GM12878 (cell line): ENCODE measurements at places on chromosomes 6 and 20. TPM values are rescaled to one million over a fixed set of nuclear protein-coding genes. Genes with fewer than 3 reads are reported as not detected.

BEND3 gene
- 3.4 and 3.9 TPM in 2 replicates for polyA plus RNA-seq

ARFGEF3 gene
- polyA plus RNA-seq = 0.01 TPM in 1 of 2 replicates, not detected in the other

CENPQ gene
- 17.8 and 19.5 TPM in 2 replicates for polyA plus RNA-seq

RAD21L1 gene
- polyA plus RNA-seq = not detected in 2 replicates

CCM2L gene
- not detected in 2 replicates for polyA plus RNA-seq

L3MBTL3 gene
- 2.0 and 2.9 TPM in 2 replicates for polyA plus RNA-seq

RFX6 gene
- not detected in 2 replicates for polyA plus RNA-seq

EPB41L1 gene
- polyA plus RNA-seq = 0.27 and 0.76 TPM in 2 replicates

CST2 gene
- polyA plus RNA-seq = not detected in 2 replicates

FNDC1 gene
- not detected in 2 replicates for polyA plus RNA-seq

SAMD3 gene
- 0.14 TPM in 1 of 2 replicates, not detected in the other for polyA plus RNA-seq

ULBP2 gene
- polyA plus RNA-seq = 0.16 TPM in 1 of 2 replicates, not detected in the other

SLC17A3 gene
- not detected in 2 replicates for polyA plus RNA-seq

TP53TG5 gene
- not detected in 2 replicates for polyA plus RNA-seq

PSORS1C2 gene
- not detected in 2 replicates for polyA plus RNA-seq

HLA-F gene
- 117 and 120 TPM in 2 replicates for polyA plus RNA-seq

RGS17 gene
- 0.17 and 0.18 TPM in 2 replicates for polyA plus RNA-seq

LAMA4 gene
- polyA plus RNA-seq = 0.14 and 0.28 TPM in 2 replicates

SLC17A2 gene
- polyA plus RNA-seq = not detected in 2 replicates

ZBTB9 gene
- 10.2 and 12.7 TPM in 2 replicates for polyA plus RNA-seq

PRDM1 gene
- polyA plus RNA-seq = 13.2 and 15.8 TPM in 2 replicates

SNX5 gene
- polyA plus RNA-seq = 178 and 181 TPM in 2 replicates

KHDRBS2 gene
- not detected in 2 replicates for polyA plus RNA-seq

HLA-DOB gene
- 27.4 and 31.3 TPM in 2 replicates for polyA plus RNA-seq
